ENCODE measurements at places on chromosomes 2 and 18.

DNA sequence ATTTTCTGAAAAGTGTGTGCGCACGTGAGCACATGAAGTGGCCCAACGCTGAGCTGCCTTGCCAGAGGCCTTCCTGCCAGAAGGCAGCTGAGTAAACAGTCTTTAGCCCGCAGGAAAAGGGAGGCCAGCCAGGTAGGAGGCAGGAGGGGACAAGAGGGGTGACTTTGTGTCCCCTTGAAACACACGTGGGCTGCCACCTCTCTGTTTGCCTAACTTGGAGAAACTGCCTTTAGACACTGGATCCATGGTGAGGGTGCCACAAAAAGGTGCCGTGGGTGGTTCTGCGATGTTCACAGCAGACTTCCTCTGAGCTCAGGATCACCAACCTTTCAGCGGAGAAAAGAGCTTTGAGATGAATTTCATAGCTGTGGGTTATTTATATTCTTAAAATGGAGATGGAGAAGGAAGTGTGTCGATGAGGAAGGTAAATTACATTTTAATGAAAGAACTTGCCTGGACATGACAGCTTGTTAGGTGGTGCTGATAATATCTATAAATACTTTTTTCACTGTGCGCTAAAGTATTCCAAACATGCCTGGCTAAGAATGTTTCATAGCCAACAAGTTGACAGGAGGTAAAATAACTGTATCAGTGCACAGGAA is 36.6 kb upstream of the ASB1 start:
- no peak for DNase-seq

DNA sequence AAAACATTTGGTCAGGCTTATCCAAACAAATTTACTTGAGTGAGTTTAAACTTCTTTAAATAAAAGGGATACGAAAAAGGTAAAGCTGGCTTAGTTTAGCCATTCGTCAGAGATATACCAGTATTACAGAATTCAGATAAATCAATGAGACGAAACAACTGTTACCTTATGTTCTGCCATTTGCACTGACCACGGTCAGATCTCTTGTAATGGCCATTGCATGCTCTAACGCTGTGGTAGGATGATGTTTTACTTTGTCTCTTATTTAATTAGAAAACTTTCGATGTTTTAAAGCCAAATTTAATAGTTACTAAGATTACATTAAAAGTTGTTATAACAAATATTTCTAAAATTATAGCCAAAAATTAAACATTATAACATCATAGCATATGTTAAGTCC is 1.5 kb downstream of the C18orf54 start:
- no peak for DNase-seq

GRCh38 chr18:42588786-42589185 is 526.7 kb downstream of the RIT2 start:
- no peak for DNase-seq

DNA sequence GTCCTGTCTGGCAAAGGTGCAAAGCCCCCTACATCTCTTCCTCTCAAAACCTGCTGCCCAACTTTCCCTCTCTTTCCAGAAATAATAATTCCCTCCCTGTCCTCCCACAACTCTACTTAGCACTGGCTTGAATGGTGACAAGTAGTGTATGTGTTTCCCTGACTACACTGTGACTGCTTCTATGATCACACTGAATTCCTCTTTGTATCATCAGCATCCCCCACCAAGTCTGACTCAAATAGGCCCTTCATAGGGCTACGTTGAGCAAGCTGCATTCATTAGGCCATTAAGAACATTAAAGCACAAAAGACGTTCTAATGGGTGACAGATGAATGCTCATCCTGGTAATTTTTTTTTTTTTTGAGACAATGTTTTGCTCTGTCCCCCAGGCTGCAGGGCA is 13.7 kb upstream of the ST3GAL5 start:
- DNase-seq, result no peak

DNA sequence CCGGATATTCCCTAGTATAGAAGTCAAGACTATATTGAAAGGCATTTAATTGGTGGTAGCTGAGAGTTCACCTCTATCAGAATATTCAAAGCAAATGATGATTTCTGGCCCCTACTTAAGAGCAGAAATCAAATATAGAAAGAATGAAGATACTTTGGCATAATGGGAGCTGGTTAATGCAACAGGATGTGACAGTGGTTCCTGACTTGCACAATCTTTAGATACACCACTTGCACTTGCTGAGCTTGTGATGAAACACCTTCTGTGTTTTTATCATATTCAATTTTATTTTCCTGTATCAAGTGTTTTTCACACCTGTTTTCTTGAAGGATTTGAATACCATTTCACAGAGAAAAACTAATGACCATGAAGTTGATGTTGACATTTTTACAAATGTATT is 124.1 kb upstream of the CDH19 start:
- DNase-seq, result no peak

DNA sequence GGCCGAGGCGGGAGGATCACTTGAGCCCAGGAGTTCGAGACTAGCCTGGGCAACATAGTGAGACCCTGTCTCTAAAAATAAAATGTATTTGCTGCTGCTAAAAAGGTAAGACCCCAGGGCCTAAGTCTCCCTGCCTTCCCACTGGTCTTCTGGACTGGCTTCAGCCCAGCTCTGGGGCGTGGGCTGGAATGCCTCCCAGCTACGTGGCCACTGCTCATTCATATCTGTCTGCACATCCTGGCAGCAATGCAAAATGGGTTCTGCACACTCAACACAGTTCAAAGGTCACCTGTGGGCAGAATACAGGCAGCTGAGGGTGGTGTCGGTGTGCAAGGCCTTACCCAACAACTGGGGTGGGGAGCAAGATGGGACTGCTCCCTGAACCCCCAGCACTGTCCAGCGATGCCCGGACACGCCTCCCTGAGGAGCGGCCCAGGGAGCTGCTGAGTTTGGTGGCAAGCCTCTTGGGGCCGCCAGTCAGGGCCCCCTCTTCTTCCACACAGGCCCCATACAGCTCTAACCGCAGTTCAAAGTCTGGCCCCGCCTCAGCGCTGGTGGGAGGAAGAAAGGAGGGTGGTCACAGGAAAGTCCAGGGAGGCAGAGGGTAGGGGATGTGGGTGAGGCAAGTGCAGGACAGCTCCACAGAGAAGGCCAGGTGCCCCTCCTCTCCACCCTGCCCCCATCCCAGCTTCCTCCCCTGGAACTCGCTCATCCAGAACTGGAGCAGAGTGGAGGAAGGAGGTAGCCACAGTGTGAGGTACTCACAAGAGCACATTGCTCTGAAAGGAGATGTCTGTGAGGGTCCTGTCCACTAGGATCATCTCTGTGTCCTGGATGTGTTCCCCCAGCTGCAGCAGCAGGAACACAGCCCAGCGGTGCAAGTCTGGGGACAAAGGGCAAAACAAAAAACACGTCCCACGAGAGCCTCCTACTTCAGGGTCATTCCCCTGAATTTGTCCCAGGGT is 8.2 kb downstream of the WDR54 start:
- DNase-seq, result no peak

All from stimulated activated CD8-positive, alpha-beta memory T cell treated with anti-CD3 and anti-CD28 coated beads, Interleukin-7, amount 100 ng/mL, for 4 hours (primary cell).